ENCODE measurements at places on chromosomes 5 and 9. TPM values are rescaled to one million over a fixed set of nuclear protein-coding genes. Genes with fewer than 3 reads are reported as not detected.

MSANTD3 gene
- total RNA-seq = 44.5 TPM

CDH6 gene
- 5.3 TPM for total RNA-seq

MRRF gene
- 26.2 TPM for total RNA-seq

IL4 gene
- not detected for total RNA-seq

SLC24A2 gene
- total RNA-seq = 1.3 TPM

SPRY4 gene
- total RNA-seq = 71.7 TPM

IL5 gene
- not detected for total RNA-seq

IL3 gene
- total RNA-seq = not detected

ECSCR gene
- 6.4 TPM for total RNA-seq

LOX gene
- total RNA-seq = 0.44 TPM

FAM174A gene
- 5.2 TPM for total RNA-seq

- peak; percentile 40 for DNase-seq
These were observed 665 bp upstream of the LVRN start for GRCh38 chr5:115961381-115962238.

DNA sequence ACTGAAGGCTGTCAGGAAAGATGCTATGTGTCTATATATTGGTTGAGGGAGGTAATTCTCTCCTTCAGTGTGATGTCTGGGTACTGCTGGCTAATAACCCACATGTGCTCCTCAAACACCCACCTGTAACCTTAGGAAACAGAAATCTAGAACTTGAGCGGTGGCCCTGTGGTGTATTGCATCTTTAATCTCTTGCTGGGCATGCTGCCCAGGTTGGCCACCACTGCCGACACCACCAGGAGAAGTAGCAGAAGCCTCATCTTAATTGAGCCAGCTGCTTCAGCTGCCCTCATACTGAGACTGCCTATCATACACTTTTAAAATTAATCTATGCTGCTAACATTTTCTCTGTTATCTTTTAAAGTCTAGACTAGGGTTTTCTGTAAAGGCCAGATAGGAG lies 103.5 kb upstream of the C5orf63 start:
- DNase-seq = no peak

DNA sequence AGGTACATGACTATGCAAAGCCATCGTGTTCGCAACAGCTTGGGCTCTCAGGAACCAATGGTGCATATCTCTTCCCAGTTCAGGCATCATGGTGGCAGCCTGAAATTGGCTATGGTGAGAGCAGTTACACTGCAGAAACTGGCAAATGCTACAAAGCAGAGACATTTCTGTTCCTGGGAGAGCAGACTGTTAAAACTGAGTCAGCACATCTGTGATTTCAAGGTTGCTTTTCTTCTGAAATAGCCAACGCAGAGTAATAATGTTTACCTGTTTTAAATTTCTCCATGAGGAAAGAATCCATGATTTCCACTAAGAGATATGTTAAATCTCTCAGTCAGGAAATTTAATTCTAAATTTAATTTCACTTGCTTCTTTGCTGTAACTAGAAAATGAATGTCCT lies 47.8 kb downstream of the C7 start:
- DNase-seq = no peak

- DNase-seq = no peak
These were observed 87.1 kb downstream of the AMBP start for GRCh38 chr9:113990975-113991471.

GRCh38 chr9:121649476-121650216 lies 1.8 kb upstream of the DAB2IP start:
- DNase-seq = no peak

DNA sequence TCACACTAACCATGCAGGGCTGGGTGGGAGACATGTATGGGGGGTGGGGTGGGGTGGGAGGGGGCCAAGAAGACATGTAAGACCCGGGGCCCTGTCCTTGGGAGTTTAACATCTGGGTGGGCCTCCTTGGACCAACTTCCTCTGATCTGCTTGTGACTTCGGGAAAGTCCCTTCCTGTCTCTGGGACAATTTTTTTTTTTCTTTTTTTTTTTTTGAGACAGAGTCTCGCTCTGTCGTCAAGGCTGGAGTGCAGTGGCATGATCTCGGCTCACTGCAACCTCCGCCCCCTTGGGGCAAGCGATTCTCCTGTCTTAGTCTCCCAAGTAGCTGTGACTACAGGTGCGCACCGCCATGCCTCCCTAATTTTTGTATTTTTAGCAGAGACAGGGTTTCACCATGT lies 23.8 kb upstream of the IER5L start:
- no peak for DNase-seq

DNA sequence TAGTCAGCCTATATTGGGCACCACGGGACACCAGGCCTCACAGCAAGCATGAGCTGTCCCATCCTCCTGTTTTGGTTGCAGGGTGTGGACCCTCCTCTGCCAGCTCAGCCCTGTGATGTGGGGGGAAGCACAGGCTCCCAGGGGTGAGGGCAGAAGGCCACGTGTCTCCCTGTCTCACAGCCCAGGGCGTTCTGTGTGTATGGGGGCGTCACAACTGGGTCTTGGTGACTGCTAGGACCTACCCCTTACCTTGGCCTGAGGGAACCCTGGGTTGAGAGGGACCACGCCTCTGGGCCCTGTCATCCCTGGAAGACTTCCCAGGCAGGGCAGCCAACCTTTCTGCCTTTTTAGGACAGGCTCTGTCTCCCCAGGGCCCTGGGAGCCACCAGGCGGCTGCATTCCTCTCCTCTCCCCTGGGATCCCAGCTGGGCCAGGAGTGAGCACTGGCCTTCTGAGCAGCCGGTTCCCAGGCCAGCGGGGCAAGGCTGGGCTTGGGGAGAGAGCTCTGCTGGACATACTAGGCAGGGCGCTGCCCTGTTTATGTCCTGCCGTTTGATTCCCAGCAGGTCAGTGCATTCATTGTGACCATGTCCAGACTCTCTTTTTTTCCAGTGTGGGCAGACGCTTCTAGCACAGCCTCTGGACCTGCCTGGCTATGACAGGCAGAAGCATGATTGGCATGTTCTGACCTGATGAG lies 97.4 kb downstream of the DAB2IP start:
- DNase-seq = no peak

DNA sequence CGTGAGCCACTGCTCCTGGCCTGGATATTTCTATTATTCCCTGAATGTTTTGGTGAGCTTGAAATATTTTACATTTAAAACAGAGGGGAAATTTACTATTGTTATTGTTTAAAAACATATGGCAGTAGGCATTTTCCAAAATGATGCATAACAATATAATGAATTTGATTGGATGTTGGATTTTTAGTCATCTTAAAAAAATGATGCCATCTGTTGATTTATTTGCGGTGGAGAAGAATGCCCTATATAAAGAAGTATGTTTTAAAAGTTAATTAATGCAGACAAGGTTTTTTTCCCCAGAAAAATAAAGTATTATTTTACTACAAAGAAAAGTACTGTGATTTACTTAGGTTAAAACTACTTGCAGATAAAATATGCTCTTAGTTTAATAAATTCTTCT lies 33.4 kb upstream of the ARRDC3 start:
- DNase-seq = no peak

DNA sequence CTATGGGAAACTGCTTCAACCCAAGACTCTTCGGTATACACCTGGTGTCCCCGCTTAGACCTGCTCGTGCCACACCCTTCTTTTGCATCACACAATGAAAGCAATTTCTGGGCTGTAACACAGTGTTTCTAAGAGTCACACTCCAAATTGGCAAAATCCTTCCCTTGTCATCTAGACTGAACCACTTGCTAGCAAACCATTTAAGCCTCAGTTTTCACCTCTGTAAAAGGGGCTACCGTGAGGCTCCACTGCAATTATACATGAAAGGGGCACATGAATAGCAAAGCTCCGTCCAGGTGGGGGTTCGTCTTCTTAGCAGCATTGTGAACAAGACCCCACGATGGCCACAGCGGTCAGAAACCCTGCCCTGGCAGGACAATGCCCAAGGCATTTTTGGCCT lies 166.8 kb downstream of the PAX5 start:
- DNase-seq = no peak

GRCh38 chr9:114834386-114834785 lies 28.5 kb upstream of the TNFSF15 start:
- no peak for DNase-seq

GRCh38 chr5:85671223-85671970 lies 946.3 kb upstream of the COX7C start:
- DNase-seq = no peak

GRCh38 chr5:143361438-143361837 lies 42.0 kb downstream of the NR3C1 start:
- DNase-seq = no peak

DNA sequence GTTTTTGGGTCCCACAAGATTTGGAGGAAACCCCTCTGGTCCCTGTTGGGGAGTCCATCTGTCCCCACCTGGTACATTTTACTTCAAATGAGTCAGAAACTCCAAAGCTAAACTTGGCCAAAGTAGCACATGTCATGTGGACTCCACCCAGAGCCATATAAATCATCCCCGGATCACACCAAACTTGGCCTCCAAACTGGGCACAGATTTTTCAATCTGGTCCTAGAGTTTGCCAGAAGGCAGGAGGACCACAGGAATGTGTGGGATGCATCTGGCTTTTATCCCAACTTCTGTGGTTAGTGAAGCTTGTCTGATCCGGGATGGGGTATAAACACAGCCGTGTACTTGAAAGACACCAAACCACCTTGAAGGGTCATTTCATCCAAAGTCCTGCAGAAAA lies 66.3 kb downstream of the MAT2B start:
- DNase-seq = no peak

- no peak for DNase-seq
These were observed 81.1 kb upstream of the NR3C1 start for GRCh38 chr5:143484601-143485000.

DNA sequence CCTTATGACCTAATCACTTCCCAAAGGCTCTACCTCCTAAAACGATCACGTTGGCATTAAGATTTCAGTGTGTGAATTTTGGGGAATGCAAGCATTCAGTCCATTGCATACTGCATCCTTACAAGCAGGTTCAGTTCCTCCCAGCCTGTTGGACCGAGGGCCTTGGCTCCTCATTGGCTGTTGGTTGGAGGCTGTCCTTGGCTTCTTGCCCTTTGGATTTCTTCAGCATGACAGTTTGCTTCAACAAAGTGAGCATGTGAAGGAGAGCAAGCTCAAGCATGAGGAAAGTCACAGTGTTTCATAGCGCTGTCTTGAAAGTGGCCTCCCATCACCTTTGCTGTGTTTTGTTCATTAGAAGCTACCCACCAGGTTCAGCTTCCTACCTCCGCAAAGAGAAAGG lies 109.5 kb downstream of the GADD45G start:
- DNase-seq = no peak

DNA sequence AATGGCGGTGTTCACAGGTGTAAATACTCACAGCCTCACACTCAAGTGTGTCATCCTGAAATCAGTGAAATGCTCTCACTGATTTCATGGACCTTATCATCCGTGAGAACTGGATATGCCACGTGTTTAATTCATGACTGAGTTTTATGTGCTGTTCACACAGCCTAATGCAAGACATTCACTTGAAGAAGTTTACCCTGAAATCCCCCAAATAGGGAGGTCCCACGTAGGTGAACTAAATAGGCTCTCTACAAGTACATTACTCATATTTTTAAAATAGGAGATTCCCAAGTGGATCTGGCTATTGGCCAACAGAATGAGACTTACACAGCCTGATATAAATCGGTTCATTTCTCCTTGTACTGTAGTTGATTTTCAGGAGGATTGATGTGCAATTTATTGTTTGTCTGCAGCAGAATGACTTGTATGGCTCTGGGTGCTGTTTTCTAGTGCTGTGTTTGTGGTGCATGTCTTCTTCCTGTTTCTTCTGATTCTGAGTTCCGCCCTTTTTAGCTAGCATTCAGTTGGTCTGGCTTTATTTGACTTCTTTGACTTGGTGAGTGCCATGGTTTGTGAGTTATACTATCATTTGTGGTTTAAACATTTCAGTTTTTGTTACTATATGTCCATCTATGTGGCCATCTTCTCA lies 25.1 kb downstream of the TRIO start:
- no peak for DNase-seq

DNA sequence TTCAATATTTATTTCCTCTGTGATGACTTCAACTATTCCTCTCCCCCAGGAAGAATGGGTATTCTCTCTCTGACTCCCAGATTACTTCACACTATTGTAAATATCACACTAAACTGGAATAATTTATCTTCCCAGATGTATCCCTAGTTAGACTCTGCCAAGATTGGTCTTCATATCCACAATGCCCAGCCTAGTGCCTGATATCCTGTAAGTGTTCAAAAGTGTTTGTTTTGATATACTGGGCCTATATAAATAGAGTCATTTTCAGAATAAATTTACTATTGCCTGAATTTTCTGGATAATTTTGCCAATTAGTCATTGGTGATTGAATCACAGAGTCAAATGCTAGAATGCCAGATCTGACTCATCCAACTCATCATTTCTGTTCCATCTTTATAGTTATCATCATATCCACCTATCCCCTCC lies 143.7 kb upstream of the TNC start:
- no peak for DNase-seq

DNA sequence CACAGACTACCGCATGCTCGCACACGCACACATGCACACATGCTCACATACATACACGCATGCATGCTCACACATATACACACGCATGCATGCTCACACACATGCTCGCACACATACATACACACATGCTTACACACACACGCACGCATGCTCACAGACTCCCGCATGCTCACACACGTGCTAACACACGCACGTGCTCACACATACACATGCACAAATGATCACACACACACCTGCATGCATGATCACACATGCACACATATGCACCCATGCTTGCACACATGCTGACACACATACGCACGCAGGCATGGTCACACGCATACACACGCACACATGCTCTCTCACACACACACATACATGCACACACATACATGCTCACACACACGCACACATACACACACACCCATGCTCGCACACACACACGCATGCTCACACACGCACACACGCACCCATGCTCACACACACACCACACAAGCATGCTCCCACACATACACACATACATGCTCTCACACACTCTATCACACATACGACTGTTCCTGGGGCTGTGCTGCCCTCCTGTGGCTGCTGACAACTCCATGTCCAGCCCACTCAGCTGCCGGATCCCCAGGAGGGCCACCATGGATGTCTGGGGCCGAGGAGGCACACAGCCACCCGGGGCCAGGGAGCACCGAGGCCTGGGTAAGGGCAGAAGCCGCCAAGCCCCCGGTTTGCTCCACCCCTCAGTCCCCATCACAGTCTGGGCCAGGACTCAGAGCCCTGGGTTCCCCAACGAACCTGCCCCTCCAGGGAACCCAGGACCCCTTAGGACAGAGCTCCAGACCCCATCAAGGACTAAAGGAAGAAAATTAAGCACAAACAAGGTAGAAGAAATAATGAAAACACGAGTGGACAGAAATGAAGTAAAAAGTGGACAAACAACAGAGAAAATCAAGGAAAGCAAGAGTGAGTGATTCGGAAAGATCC lies 31.4 kb upstream of the EGFL7 start:
- DNase-seq = peak; percentile 92

DNA sequence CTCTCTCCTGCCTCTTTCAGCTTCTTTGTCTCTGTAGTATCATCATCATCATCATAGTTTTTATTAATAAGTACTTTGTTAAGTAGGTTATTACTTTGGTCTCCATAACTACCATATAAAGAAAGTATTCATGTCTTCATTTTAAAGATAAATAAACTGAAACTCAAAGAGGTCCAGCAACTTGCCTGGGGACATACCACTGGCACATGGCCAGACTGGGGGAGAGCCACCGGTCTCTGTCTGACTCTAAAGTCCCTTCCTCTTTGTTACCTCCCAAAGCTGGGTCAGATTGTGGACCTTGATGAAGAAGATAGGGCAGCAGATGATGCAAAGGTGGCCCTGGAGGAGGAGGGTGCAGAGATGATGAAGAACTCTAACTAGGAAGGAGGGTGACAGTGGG lies 8.5 kb downstream of the CDX1 start:
- DNase-seq = no peak

- DNase-seq = no peak
These were observed 311.1 kb downstream of the CDH18 start for GRCh38 chr5:19676895-19677294.

- no peak for DNase-seq
These were observed 165.2 kb downstream of the MAPKAP1 start for GRCh38 chr9:125541840-125542243.
